ENCODE measurements at places on chromosomes 5 and 9.

DNA sequence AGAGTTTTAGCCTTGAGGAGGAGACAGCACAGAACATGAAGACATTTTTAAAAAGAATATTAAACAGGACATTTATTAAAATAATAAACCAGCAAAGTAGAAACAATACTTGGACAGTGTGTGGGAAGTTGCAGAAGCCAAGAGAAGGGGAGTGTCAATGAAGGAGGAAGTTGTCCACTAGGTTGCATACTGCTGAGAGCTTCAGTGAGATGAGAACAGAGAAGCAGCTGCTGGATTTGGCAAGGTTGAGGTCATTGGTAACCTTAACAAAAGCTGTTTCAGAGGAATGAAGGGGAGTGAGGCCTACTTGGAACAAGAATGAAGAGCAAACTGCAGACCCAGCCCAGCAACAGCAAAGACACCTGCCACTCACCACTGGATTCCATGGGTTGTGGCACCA lies 11.4 kb downstream of the BHMT start:
- no peak for DNase-seq

GRCh38 chr9:95506678-95507463 lies 9.9 kb downstream of the PTCH1 start:
- DNase-seq = peak; percentile 65

DNA sequence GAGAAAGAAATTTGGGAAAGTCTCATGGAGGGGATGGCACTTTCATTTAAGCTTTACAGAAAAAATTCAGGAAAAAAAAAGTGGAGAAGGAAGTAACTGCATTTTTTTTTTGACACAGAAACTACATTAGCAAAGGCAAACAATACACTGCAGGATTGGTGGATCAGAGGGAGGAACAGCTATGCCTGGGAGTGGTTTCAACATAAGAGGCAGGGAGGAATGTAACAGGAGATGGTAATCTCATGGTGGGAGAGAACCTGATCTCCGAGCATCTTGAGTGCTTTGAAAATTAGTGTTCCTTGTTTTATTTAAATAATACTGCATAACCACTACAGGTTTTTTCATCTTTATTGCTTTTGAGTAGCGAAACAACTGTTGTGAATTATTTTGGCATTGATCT lies 249.4 kb downstream of the FAM170A start:
- DNase-seq = no peak

- DNase-seq = no peak
Observed at GRCh38 chr5:175521313-175521833, 43.0 kb downstream of the SFXN1 start.

GRCh38 chr9:15670894-15671293 lies 118.1 kb downstream of the CCDC171 start:
- no peak for DNase-seq

DNA sequence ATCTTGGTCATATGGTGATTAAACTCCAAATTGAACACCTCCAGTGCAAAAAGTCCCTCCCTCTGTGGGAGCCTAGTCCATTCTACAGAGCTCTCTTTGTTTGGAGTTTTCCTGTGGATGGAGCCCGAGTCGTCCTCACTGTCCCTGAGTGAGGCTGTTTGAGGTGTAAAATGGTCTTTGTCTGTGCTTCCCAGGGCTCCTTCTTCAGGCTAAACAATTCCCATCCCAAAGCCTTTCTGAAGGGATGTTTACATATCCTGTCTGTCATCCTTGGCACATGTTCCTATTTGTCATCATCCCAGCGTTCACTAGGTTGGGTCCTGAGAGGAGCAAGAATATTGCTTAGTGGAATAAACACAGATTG lies 68.9 kb downstream of the COL27A1 start:
- DNase-seq = no peak

All from WERI-Rb-1 (cell line).